Kidney glomerular epithelial cell (primary cell): ENCODE measurements at places on chromosomes 11 and 22.
A peak's percentile ranks its signal among the peaks of the same experiment; 100 is the strongest.

DNA sequence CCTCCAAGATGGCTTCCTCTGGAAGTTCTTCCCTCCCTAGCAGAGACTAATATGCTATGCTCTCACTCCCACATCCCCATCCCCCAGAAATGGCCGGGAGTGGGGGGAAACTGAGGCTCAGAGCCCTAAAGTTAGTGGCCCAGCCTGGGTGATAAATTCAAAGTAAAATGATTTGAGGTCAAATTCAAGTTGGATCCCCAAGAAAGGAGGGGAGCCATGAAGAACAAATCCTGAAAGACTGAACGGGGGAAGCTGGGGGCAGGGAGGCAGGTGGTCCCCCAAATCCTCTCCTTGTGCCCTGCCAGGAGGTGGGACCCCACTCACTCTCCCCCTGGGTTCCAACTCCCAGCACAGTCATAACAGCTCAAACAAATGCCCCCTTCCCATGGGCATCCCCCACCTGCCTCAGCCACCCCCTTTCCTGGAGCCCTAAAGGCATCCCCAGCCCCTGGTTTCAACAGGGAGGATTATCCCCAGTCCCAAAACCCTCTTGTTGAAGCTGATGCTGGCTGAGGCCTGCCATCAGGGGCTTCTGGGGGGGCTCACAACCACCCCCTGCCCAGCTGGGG is 1.1 kb downstream of the CBX6 start:
- no peak for DNase-seq

GRCh38 chr11:43907028-43907975 is 26.7 kb downstream of the ALKBH3 start:
- no peak for DNase-seq

GRCh38 chr11:86760577-86760976 is 39.8 kb upstream of the PRSS23 start:
- DNase-seq = no peak

DNA sequence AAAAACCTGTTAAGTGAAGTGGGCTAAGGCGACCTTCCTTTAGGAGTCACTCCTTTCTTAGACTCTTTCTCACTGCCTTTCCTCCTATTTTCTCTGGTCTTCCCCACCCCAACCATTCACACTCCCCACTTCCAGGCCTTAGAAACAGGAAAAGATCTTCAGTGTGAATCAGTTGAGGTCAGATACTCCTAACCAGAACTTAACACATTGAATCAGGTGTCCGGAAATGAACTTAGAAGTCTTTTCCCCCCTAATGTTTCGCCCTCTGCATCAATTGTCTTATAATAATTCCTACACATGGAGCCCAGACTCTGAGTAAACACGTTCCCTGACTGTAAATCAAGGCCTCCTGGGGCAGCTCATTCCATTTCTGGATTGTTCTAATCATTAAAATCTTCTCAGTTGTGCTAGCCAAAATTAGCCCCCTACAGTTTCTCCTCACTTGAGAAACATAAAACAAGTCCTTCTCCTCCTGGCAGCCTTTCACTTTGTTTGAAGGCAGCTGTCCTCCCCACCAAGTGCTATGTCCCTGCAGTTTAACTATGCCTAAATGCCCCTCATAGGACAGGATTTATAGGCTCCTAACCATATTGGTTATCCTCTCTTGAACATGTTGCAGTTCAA is 32.7 kb upstream of the USP47 start:
- no peak for DNase-seq

- no peak for DNase-seq
Observed at GRCh38 chr22:22243033-22243680, 1.4 kb upstream of the VPREB1 start.

GRCh38 chr11:111730871-111731591 is 35.2 kb downstream of the PPP2R1B start:
- DNase-seq = no peak

DNA sequence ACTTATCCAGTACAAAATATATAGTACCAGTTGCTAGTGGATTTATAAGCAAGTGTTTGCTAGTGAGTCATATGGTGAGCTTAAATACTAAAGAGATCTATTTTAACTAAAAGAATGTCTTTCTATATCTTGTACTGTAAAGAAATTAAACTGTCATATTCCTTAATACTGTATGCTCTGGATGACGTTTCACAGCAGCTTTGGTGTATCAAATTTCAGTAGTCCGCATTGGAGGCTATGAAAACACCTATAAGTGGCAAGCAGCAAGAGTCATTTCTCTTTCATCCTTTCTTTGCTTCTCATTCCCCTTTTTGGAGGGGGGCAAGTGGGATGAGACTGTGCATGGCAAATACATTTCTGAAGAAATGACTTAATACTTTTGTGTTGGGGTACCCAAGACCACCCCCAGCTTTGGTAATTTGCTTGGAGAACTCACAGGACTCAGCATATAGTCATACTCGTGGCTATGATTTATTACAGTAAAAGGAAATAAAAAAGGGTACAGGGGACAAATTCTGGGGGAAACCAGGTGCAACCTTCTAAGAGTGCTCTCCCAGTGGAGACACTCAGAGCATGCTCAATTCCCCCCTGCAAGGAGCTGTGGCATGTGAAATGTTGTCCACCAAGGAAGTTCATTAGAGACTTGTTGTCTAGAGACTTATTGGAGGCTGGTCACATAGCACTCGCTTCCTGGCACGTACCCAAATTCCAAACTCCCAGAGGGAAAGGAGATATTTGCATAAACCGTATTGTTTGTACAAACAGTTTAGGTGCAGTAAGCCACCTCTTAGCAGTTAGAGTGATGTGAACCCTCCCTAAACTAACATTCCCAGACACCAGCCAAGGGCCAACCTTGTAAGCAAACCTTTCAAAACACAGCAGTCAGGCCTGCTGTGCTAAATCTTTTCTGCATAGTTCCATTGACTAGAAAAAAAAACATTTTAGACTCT is 210.8 kb downstream of the PGR start:
- peak; percentile 11 for DNase-seq

- no peak for DNase-seq
Observed at GRCh38 chr11:37108436-37109285, 510.6 kb upstream of the RAG2 start.

- DNase-seq = no peak
Observed at GRCh38 chr11:57273448-57274058, 36.5 kb upstream of the APLNR start.

GRCh38 chr11:57530215-57530595 is 349 bp downstream of the TIMM10 start:
- DNase-seq = no peak

GRCh38 chr22:24473284-24473683 is 21.8 kb upstream of the UPB1 start:
- DNase-seq = no peak

DNA sequence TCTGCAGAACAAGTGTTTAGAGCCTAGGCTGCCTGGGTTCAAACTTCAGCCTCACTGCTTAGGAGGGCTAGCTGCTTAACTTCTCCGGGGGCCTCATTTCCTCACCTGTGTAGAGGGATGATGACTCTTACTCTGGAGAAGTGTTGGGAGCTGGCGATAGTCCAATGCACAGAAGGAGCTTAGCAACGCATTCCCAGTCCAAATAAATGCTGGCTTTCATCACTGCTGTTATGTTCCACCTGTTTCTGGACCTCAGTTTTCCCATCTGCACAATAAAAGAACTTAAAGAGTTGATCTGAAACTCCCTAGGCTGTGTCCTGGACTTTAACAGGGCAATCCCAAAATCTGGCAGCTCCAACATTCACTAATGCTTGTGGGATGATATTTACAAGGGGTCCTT is 337.8 kb downstream of the MIAT start:
- DNase-seq = no peak

DNA sequence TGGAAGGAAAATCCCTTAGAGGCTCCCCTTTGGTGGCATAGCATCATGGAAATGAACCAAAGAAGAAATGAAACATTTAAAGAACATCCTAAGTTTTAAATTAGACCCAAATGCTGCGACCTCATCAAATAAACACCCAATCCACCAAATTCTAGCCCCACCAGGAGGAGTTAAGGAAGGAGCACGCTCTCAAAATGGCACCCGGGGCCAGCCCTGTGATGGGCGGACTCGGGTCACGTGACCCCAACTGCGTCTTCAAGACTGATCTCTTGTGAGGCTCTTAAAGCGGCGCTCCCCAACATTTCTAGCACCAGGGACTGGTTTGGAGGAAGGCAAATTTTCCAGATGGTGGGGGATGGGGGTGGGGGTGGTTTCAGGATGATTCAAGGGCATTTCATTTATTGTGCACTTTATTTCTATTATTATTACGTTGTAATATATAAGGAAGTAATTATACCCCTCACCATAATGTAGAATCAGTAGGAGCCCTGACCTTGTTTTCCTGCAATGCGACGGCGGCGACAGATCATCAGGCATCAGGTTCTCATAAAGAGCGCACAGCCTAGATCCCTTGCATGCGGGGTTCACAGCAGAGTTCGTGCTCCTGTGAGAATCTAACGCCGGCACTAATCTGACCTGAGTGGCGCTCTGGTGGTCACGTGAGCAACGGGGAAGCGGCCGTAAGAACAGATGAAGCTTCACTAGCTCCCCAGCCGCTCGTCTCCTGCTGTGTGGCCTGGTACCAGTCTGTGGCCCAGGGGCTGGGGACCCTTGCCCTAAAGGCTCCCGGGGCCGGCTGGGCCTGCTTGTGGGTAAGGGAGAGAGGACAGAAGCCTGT is 90.6 kb upstream of the SLC22A12 start:
- no peak for DNase-seq

GRCh38 chr11:67033661-67034166 is 10.8 kb downstream of the SYT12 start:
- peak; percentile 92 for DNase-seq

GRCh38 chr11:76844511-76844910 is 16.2 kb upstream of the ACER3 start:
- no peak for DNase-seq

GRCh38 chr11:1748636-1749394 is 1.6 kb downstream of the IFITM10 start:
- no peak for DNase-seq

DNA sequence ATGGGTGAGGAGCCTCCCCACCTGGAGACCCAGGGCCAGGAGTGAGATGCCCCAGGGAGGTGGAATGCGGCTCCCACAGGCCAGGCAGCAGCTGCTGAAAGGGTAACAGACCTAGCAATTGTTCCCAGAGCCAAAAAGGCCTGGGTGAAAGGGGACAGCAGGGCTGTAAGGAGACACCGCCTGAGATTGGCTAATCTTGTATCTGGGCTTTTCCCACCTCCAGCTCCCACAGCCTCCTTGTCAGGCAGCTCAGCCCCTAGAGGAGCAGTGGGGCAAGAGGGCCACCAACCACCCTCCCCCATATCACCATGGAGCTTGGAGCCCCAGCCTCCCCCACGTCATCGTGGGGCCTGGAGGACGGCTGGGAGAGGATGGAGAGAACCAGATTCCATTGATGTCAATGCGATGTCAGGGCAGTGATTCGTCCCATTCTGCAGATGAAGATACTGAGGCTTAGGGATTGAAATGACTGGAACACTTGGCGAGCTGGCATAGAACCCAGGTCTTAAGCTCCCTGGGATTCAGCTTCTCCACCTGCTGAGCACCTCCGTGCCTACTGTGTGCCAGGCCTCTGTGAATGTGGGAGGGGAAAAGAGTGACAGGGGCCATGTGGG is 2.9 kb upstream of the MGAT3 start:
- no peak for DNase-seq

GRCh38 chr11:104129145-104129544 is 34.8 kb downstream of the PDGFD start:
- DNase-seq = no peak

- no peak for DNase-seq
Observed at GRCh38 chr11:66258473-66258893, 10.0 kb upstream of the RAB1B start.

GRCh38 chr11:74571062-74571399 is 21.4 kb upstream of the POLD3 start:
- no peak for DNase-seq

- DNase-seq = no peak
Observed at GRCh38 chr22:46871826-46872225, 109.4 kb downstream of the TBC1D22A start.

DNA sequence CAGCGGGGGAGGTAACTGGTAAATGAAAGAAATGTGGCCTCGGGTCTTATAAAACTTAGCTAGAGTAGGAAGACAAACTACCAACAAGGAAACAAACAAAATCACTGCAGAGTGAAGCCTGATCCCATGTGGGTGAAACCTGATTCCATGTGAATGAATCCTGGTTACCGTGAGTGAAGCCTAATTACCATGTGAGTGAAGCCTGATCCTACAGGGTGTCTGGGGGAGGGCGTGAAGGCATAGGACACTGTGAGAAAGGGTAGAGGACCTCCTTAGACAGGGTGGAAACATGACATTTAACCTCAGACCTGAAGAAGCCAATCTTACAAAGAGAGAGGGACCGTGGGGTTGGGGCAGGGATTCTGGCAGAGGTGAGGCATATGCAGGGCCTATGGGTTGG is 106.2 kb upstream of the USP47 start:
- DNase-seq = no peak

DNA sequence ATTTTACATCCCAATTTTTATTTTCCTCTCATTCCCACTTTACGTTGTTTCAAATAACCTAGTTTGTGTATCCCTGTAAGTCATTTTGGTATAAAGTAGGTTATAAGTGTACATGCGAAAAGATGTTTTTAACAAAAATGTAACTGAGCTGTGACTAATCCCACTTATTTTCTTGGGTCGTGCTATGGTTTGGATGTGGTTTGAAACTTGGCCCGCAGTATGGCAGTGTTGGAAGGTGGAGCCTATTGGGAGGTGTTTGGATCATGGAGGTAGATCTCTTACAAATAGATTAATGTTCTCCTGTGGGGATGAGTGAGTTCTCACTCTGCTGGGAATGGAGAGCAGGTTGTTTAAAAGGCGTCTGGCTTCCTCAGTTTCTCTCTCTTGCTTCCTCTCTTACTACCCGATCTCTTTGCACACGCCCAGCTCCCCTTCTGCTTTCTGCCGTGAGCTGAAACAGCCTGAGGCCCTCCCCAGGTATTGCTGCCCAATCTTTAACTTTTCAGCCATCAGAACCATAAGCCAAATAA is 7.2 kb downstream of the RPL27A start:
- no peak for DNase-seq

DNA sequence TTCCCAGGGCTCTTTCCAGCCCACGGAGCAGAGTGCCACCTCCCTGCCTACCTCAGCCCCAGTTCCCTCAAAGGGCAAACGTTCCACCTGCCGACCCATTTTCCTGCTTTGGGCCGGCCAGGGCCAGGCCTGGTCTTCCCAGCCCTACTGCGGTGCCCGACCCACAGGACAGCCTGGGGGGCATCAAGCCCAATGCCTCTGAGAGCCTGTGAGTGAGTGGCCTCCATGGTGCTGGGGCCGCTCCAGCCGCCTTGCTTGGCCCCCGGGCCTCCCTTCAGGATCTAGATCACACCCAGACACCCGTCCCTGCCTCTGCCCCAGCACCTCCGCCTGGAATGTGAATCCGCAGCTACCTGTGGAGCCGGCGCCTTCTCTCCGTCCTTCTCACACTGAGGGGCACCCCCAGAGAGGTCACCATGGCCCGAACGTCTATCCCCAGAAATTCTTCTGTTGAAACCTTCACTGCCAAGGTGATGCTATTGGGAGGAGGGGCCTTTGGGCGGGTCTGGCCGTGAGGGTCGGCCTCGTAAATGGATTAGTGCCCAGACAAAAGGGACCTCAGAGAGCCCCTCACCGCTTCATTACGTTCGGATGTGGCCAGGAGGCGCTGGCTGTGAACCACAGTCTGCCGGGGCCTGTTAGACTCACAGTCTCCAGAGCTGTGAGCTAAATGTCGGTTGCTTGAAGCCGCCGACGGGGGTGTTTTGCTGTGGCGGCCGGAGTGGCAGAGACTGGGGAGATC is 36.2 kb upstream of the BRSK2 start:
- DNase-seq = no peak

GRCh38 chr11:75920848-75921247 is 105.8 kb downstream of the UVRAG start:
- no peak for DNase-seq
